ENCODE measurements at places on chromosomes 13 and 19.

DNA sequence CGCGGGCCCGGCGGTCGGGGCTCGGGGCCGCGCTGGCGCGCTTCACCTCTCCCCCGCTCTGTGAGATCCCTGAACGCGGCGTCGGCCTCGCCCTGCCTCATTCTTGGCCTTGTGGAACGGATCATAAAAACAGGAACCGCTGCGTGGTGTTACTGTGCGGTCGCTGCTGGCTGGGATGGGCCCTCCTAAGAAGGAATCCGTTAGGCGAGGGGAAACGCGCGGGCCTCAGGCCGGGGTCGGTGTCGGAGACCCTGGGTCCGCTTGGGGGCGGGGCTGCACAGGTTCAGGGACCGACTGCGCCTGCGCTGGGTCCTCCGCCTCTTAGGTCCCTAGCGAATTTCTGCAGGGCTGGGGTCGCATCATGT lies 381 bp downstream of the CKAP2 start:
- DNase-seq: peak; percentile 57

DNA sequence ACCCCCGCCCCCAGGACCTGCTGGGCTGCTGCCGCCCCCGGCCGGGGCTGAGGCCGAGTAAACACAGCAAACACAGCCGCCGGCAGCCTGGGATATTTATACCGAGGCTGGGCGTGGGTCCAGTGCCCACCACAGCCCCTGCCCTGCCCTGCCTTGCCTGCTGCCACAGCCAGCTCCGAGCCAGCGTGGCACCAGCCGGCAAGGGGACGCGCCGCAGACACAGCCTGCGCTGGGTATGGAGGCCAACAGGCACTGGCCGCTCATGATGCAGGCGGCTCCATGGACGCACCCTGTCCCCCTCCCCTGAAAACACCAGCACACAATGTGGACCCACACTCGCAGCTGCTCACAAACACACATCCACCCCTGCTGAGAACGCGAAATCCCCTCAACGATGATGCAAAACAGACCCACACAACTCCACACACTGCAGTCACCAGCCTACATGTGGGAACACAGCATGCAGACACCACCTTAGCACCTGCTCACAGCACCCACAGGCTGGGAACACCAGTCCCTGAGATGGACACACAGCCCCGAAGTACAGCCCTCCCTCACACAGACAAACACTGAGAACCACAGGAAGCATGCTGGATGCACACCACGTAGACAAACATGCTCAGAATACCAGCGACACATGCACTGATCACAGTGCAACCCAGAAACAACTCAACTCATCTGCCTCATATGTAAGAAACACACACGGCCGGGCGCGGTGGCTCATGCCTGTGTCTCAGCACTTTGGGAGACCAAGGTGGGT lies 16.2 kb downstream of the CCDC97 start:
- DNase-seq: peak; percentile 66

DNA sequence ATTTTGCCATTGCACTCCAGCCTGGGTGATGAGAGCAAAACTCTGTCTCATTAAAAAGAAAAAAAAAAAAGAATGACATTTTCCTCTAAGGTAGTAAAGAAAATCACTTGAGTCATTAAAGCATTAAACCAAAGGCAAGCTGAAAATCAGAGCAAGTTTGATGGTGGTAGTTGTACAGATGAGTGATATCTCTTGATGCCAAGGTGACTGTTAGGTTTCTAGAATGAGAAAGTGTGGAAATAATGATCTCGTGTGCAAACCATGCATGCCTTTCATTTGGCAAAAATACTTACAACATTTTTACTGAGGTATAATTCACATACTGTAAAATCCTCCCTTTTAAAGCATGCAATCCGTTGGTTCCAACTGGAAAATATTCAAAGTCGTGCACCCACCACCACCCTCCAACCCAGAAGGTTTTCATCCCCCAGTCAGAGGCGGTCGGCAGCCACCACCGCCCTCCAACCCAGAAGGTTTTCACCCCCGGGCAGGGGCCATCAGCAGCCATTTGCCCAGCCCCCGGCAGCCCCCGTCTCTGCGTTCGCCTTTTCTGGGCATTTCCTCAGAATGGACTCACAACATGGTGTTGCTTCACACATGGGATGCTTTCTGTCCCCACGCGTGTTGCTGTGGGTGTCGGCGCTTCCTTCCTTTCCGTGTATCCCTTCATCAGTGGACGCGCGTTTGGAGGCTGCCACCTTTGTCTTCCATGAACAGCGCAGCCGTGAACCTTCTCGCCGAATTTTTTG lies 90.2 kb downstream of the ATP11A start:
- no peak for DNase-seq

DNA sequence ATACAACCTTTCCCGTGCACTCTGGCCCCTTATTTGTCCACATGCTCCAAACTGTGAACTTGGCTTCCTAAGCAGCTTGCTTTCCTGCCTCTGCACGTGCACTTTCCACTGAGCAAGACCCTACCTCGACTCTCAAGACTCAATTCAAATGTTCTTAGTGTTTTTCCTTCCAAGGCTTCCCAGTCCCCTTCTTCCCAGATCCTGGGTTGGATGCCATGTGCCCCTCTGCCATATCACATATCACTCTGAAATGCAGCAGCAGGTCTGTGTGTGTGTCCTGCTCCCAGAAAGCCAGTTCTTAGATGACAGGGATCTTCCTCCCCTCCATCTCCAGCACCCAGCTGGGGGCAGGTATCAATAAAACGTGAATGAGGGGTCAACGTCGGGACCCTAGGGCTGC lies 3.0 kb downstream of the ZNF557 start:
- no peak for DNase-seq

DNA sequence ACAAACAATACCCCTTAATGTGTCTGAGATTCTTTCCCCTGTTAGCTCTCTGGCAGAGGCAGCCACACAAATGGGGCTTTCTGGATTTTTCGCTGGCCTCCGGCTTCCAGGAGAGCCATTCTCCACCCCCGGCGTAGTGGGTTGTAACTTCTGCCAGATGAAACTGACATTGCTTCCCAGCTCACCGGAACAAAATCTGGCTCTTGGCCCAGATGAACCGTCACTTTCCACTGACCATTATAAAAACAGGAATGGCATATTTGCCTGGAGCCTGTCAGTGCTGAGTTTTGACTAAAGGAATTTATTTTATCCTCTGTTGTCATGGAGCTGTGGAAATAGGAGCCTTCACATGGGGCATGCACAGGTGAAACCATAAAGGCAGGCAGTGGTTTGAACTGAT lies 120.6 kb upstream of the GPR12 start:
- DNase-seq: no peak

DNA sequence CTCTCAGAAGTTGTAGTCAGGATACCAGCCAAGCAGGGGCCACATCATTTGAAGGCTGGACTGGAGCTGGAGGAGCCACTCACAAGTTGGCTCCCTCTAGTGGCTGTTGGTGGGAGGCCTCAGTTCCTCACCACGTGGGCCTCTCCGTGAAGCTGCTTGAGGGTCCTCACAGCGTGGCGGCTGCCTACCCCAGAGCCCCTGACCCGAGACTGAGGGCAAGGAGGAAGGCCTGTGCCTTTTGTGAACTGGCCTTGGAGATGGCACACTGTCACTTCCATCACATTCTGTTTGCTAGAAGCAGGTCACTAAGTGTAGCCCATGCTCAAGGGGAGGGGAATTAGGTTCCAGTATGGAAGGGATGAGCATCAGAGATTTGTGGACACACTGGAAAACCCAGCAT lies 14.6 kb downstream of the GNA11 start:
- peak; percentile 77 for DNase-seq

DNA sequence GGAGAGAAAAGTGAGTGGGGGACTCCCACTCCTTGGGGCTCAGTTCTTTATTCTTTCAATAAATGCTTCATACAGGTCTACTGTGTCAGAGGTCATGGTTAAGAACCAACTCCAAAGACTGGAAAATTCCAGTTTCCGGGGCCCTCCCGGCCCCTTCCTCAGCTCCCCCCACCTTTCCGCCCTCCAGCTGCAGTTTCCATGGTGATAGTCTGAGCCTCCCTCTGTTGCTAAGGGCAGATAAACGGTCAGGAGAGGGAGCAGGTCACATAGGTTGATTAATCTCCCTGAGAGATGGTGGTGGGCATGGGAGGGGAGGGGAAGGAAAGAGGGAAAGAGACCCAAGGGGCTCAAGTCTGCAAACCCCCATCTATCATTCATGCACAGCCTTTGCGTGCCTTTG lies 131.5 kb upstream of the USP29 start:
- no peak for DNase-seq

DNA sequence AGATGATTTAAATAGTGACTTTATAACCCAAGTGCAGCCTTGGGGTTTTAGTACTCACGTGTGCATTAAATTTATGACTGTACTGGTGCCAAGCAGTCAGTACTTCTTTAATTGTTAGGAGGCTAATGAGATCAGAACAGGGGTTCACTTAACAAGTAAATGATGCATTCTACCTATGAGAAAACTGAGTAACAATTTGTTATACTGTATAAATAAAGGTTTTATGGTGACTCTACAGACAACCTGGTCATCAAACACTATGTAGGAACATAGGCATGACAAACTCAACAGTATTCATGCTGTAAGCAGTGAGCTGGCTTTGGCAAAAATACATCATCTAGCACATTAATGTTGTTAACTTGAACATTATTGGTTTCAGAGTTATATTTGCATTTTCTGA lies 75.6 kb downstream of the UBL3 start:
- DNase-seq: no peak

DNA sequence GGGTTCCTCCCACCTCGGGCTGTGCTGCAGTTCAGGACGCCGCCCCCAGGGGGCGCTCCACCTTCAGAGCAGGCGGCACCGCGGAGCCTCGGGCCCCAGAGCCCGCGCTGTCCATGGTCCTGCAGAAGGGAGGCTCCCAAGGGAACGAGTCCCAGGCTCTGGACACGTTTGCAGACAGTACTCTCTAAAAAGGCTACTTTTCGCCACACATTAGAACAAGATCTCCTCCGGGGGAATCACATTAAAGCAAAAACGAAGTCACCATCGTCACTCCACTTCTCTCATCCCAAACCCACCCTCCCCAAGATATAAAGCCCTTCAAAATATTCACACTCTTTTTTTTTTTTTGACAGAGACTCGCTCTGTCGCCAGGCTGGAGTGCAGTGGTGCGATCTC lies 4.6 kb upstream of the SIGLEC10 start:
- peak; percentile 76 for DNase-seq

DNA sequence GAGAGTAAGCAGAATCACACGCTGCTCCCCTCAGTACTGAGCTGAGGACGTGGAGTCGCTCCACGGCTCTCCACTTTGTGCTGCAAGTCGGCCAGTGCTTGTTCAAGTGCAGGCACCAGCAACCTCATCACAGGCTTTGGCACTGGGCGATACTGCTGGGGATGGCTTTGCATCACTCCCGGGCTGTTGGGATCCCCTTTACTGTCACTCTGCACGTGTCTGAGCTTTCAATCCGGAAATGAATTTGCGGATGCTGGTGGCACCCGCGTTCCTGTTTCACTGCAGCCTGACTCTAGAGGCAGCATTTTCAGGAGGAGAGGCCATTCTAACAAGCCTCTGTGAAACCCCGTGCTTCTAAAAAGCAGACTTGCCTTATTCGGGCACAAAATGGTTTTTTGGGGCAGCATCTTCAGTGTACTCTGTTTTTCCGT lies 19.1 kb downstream of the SMARCA4 start:
- no peak for DNase-seq

DNA sequence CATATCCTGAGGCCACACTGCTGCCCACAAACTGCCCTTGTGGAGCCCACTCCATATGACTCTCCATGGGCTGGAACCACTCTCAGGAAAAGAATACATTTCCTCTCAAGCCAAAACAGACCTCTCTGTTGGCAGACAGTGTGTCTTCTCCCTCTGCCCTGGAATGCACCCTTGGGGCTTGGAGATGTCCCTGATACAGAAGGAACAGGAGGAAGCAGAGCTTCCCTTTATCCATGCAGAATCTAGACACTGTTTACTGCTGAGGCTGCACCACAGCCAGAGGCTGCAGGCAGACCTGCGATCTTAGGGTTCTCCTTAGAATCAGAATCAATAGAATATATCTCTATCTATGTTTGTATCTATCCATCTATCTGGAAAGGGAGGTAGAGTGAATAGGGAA lies 26.8 kb upstream of the CYP4F8 start:
- no peak for DNase-seq

GRCh38 chr13:58399263-58399662 lies 767.7 kb downstream of the PCDH17 start:
- no peak for DNase-seq

DNA sequence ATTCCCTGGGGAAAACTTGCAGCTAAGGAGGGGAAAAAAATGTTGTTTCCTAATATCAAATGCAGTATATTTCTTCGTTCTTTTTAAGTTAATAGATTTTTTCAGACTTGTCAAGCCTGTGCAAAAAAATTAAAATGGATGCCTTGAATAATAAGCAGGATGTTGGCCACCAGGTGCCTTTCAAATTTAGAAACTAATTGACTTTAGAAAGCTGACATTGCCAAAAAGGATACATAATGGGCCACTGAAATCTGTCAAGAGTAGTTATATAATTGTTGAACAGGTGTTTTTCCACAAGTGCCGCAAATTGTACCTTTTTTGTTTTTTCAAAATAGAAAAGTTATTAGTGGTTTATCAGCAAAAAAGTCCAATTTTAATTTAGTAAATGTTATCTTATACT lies 33.6 kb downstream of the TNFSF11 start:
- no peak for DNase-seq

DNA sequence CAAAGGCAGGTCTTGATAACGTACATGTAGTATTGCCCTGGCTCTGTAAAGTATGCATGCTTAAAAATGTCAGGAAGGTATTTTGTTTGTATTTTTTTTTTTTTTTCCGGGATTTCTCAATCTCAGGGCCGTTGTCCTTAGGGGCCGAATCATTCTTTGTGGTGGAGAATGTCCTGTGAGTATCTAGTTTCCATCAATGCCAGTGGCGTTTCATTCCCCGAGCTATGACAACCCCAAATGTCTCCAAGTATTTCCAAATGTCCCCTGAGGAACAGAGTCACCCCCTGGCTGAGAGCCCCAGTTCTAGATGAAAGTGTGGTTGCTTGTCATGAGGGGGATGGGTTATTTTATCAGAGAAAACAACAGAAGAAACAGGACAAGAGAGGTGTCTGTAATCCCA lies 68.7 kb downstream of the ACSBG2 start:
- DNase-seq: no peak

- DNase-seq: no peak
These were observed 4.8 kb upstream of the IGFL1 start for GRCh38 chr19:46224773-46225172.

DNA sequence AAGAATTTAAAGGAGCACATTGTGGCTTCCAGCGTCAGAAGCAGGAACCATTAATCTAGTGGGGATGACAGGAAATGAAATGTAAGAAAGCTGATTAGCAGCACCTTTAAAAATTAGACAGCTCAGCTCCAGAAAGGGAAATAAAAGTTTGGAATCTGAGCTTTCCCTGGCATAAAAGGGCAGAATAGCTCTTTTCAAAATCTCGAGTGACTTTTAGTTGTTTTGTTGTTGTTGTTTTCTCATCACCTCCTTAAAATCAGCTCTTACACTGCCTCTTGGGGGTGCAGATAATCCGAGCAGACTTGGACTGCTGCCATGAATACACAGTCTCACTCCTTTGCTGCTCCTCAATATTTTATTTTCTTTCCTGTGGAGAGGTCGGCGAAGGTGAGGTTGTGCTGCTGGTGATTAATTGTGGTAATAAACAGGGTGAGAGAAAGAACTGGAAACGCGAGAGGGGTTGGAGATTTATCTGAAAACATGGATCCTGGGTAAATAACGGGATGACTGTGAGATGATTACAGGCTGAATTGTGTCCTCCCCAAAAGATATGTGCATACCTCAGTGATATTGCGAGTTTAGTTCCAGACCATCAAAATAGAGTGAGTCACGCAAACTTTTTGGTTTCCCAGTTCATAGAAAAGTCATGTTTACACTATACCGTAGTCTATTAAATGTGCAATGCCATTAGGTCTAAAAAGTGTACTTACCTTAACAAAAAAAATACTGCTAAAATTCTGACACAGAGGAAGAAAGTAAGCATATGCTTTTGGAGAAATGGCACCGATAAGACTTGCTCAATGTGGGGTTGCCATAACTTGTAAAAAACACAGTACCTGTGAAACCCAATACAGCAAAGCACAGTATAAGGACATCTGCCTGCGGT lies 787.7 kb downstream of the UQCRFS1 start:
- no peak for DNase-seq

All from GM12891 (cell line).